CD4-positive, alpha-beta T cell treated with Interleukin-17A for 4 hours (primary cell): ENCODE measurements at places on chromosomes 5 and 9.

DNA sequence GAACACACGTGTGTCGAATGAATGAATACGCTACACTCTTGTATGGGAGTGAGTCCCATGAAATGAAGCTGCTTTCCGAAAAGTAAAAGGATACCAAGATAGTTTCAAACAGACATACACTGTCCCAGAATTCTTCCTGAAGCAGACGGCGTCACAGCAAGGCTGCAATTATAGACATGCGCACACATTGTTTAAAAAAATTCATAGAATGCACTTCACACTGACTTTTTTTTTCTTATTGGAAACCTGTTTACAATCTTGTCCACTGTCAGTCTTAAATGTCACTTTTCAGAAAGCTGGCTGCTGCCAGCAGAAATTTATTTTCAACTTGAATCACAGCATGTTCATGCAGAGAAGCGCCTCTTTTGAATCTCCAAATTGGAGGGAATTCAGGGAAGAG is 124.8 kb downstream of the CRB2 start:
- DNase-seq, result no peak

DNA sequence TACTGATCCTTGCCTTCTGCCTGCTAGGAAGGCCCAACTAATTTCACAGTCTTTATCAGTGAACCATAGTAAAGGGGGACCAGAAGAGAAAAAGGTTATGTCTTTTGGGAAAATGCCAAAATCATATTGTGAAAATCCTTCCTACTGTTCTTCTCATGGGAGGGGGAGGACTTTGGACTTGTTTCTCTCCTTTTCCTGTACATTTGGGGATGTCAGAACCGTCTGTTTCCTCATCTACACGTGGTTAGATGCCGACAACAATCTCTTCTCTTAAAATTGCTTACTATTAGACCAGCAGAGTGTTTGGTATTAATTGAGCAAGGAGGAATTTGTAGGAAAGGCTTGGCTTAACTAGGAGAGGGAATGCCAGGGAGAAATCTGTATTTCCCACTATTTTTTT is 77.2 kb downstream of the TMC1 start:
- DNase-seq, result no peak

DNA sequence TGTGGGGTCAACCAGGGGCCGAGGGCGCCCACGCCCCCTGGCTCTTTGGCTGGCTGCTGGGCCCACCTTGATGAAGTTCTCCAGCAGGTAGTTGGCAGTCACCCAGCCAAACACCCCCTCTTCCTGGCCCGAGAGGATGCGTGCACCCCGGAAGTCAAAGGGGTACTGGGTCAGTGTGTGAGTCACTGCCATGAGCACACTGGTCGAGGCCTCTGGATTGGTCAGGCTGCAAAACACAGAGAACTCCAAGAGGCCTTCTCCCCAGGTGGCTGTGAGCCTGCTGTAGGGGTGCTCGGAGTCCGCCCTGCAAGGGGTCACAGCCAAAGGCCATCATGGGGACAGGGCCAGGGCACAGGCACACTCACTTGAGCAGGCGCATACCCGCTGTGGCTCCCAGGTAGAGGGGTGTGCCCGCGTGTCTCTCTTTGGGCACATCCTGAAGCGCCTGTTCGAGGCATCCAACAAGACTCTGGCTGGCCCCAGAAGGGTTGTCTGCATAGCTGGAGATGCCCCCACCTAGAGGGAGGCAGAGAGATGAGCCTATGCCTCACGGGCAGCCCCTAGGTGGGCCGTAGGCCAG is 2.6 kb downstream of the ENTPD2 start:
- DNase-seq, result no peak

- peak; percentile 86 for DNase-seq
These were observed 3.9 kb downstream of the TEX53 start for GRCh38 chr9:114653556-114654159.

GRCh38 chr9:122860319-122861142 is 32.1 kb upstream of the PDCL start:
- no peak for DNase-seq

GRCh38 chr9:2354216-2354615 is 267.4 kb upstream of the VLDLR start:
- DNase-seq, result no peak
